ENCODE measurements at places on chromosomes 2 and 18. TPM values are rescaled to one million over a fixed set of nuclear protein-coding genes. Genes with fewer than 3 reads are reported as not detected.

- no peaks in the 10 kb centered on the region for H3K4me1 ChIP-seq
- no peaks in the 10 kb centered on the region for H3K36me3 ChIP-seq
- H3K27me3 ChIP-seq, result no peaks in the 10 kb centered on the region
- no peak overlapping the region for H3K27ac ChIP-seq
- DNase-seq, result no peak
Measured at GRCh38 chr2:221467610-221468009, 104.5 kb downstream of the EPHA4 start.

- no peak overlapping the region for H3K4me3 ChIP-seq
- H3K27ac ChIP-seq, result no peak overlapping the region
- H3K27me3 ChIP-seq, result no peaks in the 10 kb centered on the region
- DNase-seq, result no peak
- H3K36me3 ChIP-seq, result no peaks in the 10 kb centered on the region
Measured at GRCh38 chr2:202025816-202026215, 7.8 kb upstream of the FZD7 start.

The TMEM163 gene
- not detected for total RNA-seq

DNA sequence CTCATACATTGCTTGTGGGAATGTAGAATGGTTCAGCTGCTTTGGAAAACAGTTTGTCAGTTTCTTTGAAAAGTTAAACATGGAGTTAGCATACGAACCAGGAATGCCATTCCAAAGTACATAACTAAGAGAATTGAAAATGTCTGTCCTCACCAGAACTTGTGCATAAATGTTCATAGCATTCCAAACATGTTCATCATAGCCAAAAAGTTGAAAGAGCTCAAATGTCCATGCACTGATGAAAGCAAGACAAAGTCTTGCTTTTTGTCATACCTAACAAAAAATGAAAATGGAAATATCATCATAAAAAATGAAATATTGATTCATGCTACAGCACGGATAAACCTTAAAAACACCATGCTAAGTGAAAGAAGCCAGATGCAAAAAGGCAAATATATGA lies 408.8 kb upstream of the UBE2E3 start:
- peaks cover 17% of the 10 kb centered on the region for H3K4me1 ChIP-seq
- H3K27me3 ChIP-seq, result no peaks in the 10 kb centered on the region
- H3K27ac ChIP-seq, result no peak overlapping the region
- no peak overlapping the region for H3K4me3 ChIP-seq

GRCh38 chr2:72781480-72781879 lies 44.4 kb downstream of the EXOC6B start:
- no peak overlapping the region for H3K4me3 ChIP-seq
- no peaks in the 10 kb centered on the region for H3K36me3 ChIP-seq
- peaks cover 11% of the 10 kb centered on the region for H3K4me1 ChIP-seq

DNA sequence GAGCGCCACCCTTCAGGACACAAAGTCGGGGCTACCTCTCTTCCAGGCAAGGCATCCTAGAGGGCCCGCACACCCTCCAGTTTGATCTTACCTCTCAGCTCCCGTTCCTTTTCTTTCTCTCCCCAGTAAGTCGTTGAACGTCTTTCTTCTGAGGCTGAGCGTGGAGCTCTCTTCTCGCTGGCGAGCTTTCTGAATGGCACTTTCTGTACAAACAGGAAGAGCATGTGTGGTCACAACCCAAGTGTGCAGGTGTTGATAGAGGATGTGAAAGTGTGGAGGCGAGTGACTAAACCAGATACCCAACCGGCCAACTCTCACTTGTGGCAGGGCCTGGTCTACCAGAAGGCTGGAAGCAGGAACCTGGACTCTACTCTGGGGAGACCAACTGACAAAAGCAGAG lies at the start of gene AFF3:
Gene AFF3 (minus strand): TSS at position 198 of the 400 bp plus-strand sequence. CDS start 38,136 bp downstream, outside the sequence.
- DNase-seq, result no peak
- no peak within 1 kb of the TSS for H3K4me3 ChIP-seq
- no peaks in the 10 kb centered on the region for H3K4me1 ChIP-seq
- no peaks in the 10 kb centered on the region for H3K36me3 ChIP-seq

GRCh38 chr2:166179201-166179600 lies 51.4 kb upstream of the SCN1A start:
- no peaks in the 10 kb centered on the region for H3K36me3 ChIP-seq
- DNase-seq, result no peak
- peaks cover 24% of the 10 kb centered on the region for H3K4me1 ChIP-seq
- H3K27ac ChIP-seq, result no peak overlapping the region
- no peak overlapping the region for H3K4me3 ChIP-seq
- no peaks in the 10 kb centered on the region for H3K27me3 ChIP-seq

- no peak for DNase-seq
- H3K4me3 ChIP-seq, result no peak overlapping the region
- peaks cover 4% of the 10 kb centered on the region for H3K4me1 ChIP-seq
- H3K36me3 ChIP-seq, result no peaks in the 10 kb centered on the region
Measured at GRCh38 chr2:136324966-136325365, 207.0 kb upstream of the CXCR4 start.

GRCh38 chr18:12838178-12838634 lies 45.8 kb downstream of the PTPN2 start:
- peaks cover 51% of the 10 kb centered on the region for H3K4me1 ChIP-seq
- peak; percentile 65 for DNase-seq
- H3K4me3 ChIP-seq, result no peak overlapping the region

GRCh38 chr2:224951723-224952481 lies 90.4 kb downstream of the DOCK10 start:
- no peak overlapping the region for H3K4me3 ChIP-seq
- DNase-seq, result no peak
- peaks cover 19% of the 10 kb centered on the region for H3K4me1 ChIP-seq
- no peaks in the 10 kb centered on the region for H3K27me3 ChIP-seq
- H3K27ac ChIP-seq, result no peak overlapping the region

DNA sequence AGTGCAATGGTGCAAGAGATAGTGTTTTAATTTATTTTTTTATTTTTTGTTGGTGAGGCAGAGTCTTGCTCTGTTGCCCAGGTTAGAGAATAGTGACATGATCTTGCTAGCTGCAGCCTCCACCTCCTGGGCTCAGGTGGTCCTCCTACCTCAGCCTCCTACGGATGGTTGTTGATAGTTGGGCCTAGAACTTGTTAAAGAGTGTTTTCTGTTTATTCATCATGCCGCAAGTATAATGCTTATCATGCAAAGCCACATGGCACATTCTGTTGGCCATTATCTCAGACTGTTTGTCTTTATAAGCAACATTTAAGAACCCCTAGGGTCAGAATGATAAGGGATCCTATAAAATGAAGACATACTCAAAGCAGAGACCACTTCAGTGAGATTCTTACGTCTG lies 1.7 kb downstream of the UGGT1 start:
- H3K27ac ChIP-seq, result no peak overlapping the region
- H3K27me3 ChIP-seq, result no peaks in the 10 kb centered on the region
- peaks cover 9% of the 10 kb centered on the region for H3K4me1 ChIP-seq
- no peak overlapping the region for H3K4me3 ChIP-seq
- H3K36me3 ChIP-seq, result peaks cover 26% of the 10 kb centered on the region
- no peak for DNase-seq
